ENCODE measurements at places on chromosomes 2 and 18.

DNA sequence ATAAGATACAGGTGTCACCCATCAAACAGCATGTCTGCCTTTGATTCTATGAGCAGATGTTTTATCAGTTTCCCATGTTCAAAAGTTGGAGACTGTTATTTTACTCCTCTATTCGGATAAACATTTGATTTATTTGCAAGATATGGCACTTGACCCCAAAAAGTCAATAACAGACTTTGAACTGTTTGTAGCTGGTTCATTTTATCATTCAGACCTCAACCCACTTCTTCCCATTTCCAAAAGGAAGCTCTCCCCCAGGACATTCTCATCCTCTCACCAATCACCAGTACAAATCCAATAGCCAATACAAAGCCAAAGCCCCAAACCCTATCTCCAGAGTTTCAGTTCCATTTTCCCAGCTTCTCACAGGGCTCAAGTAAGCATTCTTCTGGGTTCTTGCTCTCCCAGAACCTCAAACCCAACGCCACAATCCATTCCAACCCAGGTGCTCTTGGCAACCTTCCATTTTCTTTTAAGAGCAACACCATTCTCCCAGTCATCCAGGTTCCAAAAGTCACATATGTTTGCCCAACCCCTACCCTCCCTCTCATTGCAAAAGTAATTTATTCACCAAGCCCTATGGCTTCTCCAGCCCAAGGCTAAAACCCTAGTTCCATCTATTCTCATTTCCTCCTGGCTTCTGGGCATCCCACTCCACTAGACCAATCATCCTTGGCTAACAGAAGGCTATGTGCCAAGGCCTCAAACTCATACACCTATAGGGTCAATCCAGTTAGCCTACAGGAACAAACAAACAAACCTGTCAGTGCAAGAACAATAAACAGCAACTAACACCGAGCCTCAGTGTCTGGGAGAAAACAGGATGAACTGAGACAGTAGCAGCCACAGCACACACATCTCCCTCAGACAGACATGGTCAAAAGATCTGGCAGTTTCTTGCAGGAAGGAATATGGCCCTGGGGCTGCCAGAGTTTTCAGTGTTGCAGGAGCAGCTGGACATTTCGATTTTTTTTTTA lies 9.2 kb downstream of the ACVR1 start:
- no peak for DNase-seq

- no peak for DNase-seq
These were observed 42.0 kb downstream of the MAP3K20 start for GRCh38 chr2:173117678-173118077.

GRCh38 chr2:1553671-1554295 lies 140.5 kb downstream of the TPO start:
- DNase-seq = no peak

DNA sequence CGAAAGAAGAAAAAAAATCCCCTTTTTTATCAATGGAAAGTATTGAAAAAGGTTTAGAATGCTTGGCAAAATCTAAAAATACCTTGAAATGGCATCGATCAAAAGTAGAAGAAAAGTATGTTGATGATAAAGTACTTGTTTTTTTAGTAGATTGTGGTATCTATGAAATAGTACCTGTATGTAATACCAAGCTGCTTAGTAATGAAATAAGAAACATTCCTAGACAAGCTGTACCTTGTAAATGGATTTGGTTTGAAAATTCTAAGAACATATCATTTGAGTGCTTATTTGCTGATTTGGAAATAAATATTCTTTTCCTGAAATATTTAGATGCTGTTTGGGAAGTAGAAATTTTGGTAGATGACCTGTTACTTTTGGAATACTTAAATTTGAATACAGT lies 18.4 kb downstream of the TDRD15 start:
- no peak for DNase-seq

- no peak for DNase-seq
These were observed 17.5 kb downstream of the MOGAT1 start for GRCh38 chr2:222688917-222689316.

DNA sequence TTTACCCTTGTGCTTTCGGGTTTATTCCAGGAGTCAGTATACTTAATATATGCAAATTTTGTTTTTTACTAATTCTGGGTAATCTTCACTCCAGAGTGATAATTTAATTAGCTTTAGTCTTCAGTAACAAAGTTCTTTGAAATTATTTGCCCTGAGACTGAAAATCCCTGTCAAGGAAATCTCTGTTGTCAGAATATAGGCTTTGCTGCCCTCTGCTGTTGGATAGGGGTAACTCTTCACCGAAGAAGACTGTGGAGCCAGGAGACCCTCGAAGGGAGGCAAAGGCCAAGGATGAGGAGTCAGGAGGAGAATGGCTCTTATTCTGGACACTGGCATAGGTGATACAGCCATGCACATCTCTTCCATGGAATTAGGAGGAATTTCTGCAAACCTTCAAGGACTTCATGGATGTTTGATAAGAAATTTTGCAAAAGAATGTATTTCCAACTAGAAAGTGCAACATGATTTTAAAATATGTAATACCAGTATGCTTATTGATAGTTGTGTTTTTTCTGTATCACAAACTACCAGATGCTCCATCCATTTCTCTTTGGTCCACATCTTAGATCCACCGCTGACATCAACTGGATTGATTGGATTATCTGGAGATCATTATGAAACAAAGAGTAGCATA lies 182.3 kb downstream of the RDH14 start:
- DNase-seq = no peak

- DNase-seq = no peak
These were observed 1237.6 kb upstream of the LRRTM1 start for GRCh38 chr2:81542119-81542518.

DNA sequence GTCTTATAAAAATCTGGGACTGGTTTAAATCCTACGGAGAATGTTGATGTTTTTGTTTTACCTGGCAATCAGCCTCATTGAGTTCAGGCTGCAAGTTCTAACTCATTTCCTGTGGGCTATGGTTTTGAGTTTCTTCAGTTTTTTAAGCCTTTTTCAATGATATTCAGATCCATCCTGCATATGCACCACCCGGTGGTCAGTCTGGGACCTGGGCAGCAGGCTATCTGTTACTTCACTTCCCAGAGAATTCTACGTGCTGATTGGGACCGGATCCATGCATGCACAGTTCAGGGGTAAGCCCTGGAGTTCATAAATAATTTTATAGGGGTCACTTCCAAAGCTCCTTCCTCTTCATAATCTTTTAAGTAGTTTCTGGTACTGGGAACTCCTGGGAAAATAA lies 339.2 kb upstream of the HNRNPA3 start:
- DNase-seq = no peak

DNA sequence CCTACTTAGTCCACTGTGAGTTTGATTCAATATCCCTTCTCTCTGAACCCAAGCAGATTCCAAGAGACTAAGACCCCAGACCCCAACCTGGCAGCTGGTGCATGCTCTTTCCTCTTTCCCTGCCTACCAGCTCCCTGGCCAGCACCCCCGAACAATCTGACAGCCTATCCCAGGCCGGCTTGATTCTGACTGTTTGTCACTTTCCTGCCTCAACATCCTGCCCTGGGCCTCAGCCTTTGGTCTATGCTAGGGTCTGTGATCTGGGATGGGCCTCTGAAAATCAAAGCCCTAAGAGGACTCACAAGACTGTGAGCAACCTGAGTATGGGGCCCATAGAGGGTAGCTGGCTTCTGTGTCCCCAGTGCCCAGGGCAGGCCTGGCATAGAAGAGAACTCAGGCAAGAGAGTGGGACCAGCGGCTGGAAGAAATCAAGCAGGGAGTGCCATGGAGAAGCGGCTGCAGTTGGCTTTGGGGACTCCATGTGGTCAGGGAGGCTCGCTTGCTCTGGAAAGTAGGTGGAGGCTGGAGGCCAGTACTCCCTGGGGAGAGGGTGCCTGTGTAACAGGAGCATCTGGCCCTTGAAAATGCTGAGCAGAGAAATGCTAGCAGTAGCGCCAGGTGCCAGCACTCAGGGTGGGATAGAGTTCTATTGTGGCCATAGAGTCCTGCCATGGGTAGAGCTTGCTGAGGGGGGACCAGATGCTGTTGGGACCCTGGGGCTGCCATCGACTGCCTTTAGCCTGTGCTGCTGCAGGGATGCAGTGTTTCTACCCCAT lies 343.9 kb downstream of the DYSF start:
- DNase-seq = no peak

DNA sequence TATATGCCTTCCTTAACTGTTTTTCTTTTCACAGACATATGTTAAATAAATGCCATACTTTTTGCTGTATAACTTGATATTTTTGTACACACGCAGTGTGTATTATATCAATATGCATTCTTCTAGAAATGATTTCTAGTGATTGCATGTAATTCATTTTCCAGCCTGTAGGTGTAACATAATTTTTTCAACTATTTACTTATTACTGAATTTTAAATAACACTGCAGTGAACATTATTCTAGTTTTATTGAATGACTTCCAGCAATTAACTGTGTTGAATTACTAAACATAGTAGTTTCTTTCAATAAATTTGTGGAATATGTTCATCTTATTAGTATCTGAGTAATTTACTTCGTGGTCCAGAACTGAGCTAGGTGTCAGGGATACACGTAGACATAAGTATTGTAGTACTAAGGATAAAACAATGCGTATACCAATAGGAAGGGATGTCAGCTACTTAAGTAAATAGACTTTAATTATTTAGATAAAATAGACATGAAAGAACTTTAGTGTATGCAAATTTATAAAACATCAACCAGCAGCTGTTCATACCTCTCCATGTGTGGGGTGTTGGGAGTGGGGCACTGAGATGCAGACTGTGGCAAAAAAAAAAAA lies 28.0 kb downstream of the TANC1 start:
- DNase-seq = no peak

GRCh38 chr2:48767330-48767729 lies 11.8 kb upstream of the LHCGR start:
- DNase-seq = no peak

- DNase-seq = no peak
These were observed 113.9 kb downstream of the CCDC85A start for GRCh38 chr2:56297671-56298070.

- no peak for DNase-seq
These were observed 145.6 kb upstream of the NCK2 start for GRCh38 chr2:105598829-105599698.

GRCh38 chr2:237305579-237305978 lies 108.4 kb downstream of the COL6A3 start:
- DNase-seq = no peak

DNA sequence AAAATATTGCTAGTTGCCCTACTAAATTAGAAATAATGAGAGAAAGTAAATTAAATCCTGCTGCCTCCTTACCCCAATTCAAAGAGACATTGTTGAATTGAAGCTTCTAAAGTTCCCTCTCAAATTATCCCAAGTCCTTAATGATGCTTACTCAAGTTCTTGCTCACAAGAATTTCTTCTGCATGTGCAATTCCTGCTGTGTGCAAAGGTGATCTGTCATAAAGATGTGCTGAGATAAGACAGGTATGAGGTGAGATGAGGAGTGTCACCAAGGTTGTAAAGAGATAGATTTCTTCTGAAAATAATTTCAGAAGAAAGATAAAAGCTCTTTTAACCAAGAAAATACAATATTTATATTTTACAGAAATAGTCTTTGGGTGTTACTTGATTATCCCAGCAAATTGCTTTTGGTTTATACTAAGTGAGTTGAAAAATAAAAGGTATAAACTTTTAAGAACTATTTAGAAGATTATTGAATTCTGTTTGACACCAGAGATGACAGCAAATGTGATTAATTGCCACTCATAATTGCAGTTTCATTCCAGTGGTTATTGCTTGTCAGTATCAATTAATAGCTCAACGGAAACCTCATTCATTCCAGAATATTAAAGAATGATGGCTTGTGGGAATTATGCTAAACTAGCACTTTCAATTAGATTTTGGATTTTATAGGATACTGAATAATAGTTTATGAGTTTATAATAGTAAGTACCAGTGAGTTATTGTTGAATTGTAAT lies 674.3 kb downstream of the STK39 start:
- DNase-seq = no peak

DNA sequence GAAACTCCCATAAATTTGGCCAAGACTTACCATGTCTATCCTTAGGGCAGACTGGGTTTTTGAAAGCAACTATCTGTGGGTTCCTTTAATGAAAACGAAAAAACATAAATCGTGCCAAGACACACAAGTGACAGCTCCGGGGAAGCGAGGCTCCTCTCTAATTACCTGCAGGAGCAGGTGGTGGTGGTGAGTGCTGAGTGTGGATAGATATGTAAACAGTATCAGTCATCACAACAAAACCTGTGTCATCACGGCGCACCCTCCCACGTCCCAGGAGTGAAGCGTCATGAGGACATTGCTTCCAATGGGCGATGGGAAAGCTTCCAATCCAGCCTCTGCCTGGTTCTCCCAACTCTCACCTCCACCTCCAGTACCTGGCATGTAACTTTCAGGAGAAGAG lies 31.3 kb downstream of the ACKR3 start:
- DNase-seq = peak; percentile 58

GRCh38 chr2:85788603-85789002 lies 34.8 kb downstream of the ATOH8 start:
- DNase-seq = no peak

GRCh38 chr2:170712653-170713542 lies 2.2 kb upstream of the SP5 start:
- no peak for DNase-seq

DNA sequence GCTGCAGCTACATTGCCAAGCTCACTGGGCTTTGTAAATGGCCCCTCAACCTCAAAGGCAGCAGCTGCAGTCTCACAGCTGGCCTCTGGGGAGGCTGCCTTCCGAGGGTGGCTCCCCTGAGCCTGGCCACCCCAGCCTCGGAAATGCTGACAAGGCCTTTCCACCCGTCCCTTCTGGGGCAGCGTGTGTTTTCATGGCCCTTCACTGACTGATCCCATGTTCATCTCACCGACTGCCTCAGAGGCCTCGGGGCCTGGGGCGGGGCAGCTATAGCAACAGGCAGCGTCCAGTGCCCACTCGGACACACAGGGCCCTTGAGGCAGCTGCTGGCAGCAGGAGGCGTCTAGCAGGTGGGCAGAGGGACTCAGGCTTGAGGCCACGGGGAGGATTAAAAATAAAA lies 149.7 kb downstream of the GLI2 start:
- no peak for DNase-seq

GRCh38 chr2:8658064-8658862 lies 23.6 kb upstream of the ID2 start:
- DNase-seq = no peak

- peak; percentile 41 for DNase-seq
These were observed 75.9 kb downstream of the SLC66A2 start for GRCh38 chr18:79875531-79875919.

DNA sequence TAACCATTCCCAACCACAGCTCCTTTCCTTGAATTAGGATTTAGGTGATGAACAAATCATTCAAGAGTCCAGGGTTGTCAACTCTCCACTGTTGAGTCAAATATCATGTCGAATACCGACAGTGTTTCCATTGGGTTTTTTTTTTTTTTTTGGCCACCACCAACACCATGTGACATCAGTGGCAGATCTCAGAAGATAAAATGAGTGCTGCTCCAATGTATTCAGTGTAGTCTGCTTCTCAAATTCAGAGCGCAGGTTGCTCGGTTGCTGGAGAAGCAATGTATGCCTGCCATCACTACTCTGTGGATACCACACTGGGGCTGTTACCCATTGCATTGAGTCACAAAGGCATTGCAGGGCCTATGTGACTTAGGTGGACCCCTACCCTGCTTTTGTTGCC lies 10.8 kb upstream of the ATL2 start:
- DNase-seq = no peak
